ENCODE measurements at places on chromosomes 5 and 9.

- H3K4me3 ChIP-seq = no peak overlapping the region
- no peaks in the 10 kb centered on the region for H3K4me1 ChIP-seq
- no peak for DNase-seq
- H3K27ac ChIP-seq = no peak overlapping the region
- peaks cover 1% of the 10 kb centered on the region for H3K36me3 ChIP-seq
Observed at GRCh38 chr5:102691434-102691833, 63.7 kb upstream of the PAM start.

- no peak overlapping the region for H3K27ac ChIP-seq
- no peaks in the 10 kb centered on the region for H3K27me3 ChIP-seq
- H3K36me3 ChIP-seq = peaks cover 2% of the 10 kb centered on the region
- no peak overlapping the region for H3K4me3 ChIP-seq
Observed at GRCh38 chr5:96293966-96294883, 138.8 kb downstream of the PCSK1 start.

DNA sequence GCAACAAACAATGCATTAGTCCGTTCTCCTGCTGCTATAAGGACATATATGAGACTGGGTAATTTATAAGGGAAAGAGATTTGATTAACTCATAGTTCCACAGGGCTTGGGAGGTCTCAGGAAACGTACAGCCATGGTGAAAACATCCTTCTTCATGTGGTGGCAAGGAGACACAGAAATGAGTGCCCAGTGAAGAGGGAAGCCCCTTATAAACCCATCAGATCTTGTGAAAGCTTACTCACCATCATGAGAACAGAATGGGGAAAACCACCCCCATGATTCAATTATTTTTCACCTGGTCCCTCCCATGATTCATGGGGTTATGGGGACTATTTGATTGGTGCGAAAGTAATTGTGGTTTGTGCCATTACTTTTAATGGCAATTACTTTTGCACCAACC lies 655.8 kb upstream of the SEMA6A start:
- no peak for DNase-seq
- peaks cover 4% of the 10 kb centered on the region for H3K4me1 ChIP-seq
- H3K27me3 ChIP-seq = no peaks in the 10 kb centered on the region
- no peak overlapping the region for H3K4me3 ChIP-seq
- H3K27ac ChIP-seq = no peak overlapping the region
- no peaks in the 10 kb centered on the region for H3K36me3 ChIP-seq

- H3K4me1 ChIP-seq = peaks cover 7% of the 10 kb centered on the region
- H3K4me3 ChIP-seq = no peak overlapping the region
- no peak overlapping the region for H3K27ac ChIP-seq
- no peak for DNase-seq
Observed at GRCh38 chr5:109532773-109533364, 123.1 kb upstream of the PJA2 start.
